ENCODE measurements at places on chromosomes 12 and 14. TPM values are rescaled to one million over a fixed set of nuclear protein-coding genes. Genes with fewer than 3 reads are reported as not detected.

The TMPRSS12 gene
- not detected for total RNA-seq

The CTSG gene
- total RNA-seq = 1.4 TPM

The KRT86 gene
- not detected for total RNA-seq

DNA sequence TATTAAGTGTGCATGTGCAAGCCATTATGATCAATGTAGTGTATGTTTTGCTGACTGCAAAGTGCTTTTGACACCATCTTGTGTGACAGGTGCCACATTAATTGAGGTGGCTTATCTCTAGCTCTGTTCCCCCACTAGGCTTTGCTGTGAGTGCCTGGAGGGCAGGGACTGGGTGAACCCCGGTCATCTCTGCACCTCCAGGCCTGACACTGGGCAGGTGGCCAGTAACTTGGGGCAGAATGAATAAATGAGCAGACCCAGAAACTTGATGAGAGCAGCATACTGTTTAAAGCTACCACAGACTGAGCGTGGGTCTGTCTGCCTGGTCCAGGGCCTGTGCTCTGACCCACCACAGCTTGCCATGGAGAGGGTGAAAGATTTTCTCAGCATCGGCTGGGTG lies 151.6 kb downstream of the CALM1 start:
- no peak for DNase-seq

GRCh38 chr12:22372277-22372837 lies 37.9 kb upstream of the ST8SIA1 start:
- DNase-seq = no peak

GRCh38 chr12:41801261-41801660 lies 343.4 kb downstream of the GXYLT1 start:
- no peak for DNase-seq

The CLEC4C gene
- not detected for total RNA-seq

GRCh38 chr12:96419576-96420276 lies 19.5 kb upstream of the CDK17 start:
- peak; percentile 26 for DNase-seq

DNA sequence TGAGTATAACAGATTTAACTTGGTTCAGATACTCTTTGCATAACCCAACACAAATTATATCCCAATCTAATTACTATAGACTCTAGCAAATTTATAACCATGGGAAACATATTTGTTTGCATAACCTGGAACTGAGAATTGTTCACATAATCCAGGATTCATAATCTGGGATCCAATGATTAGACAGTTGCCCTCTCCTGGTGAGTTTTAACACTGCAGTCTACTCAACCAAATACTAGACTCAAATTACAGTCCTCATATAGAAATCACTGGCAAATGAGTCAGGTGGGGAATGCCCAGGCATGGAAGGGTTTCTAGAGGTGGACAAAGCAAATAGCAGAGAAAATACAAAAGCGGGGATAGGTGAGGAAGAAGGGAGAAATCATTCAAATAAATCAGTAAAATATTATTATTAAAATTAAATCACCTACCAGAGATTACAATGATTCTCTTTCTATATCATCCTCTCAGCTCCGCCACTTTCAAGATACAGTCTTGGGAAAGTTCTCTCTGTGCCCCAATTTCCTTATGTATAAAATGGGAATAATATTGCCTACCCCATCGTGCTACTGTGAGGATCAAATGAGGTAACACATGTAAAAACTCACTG lies 9.4 kb downstream of the GCH1 start:
- DNase-seq = no peak

The E2F7 gene
- total RNA-seq = 0.07 TPM

GRCh38 chr12:80504389-80505163 lies 60.5 kb downstream of the PTPRQ start:
- DNase-seq = no peak

The NEMP1 gene
- total RNA-seq = 3.7 TPM

The DIO3 gene
- total RNA-seq = 0.15 TPM

- no peak for DNase-seq
Observed at GRCh38 chr14:103314496-103315277, 19.4 kb upstream of the EIF5 start.

- DNase-seq = no peak
Observed at GRCh38 chr12:51867796-51868428, 19.4 kb upstream of the FIGNL2 start.

The PTPRB gene
- total RNA-seq = 34.4 TPM

GRCh38 chr12:130644566-130644965 lies 71.5 kb downstream of the RIMBP2 start:
- DNase-seq = no peak

The SUPT16H gene
- total RNA-seq = 28.5 TPM

- DNase-seq = no peak
Observed at GRCh38 chr12:3634348-3634747, 118.6 kb downstream of the CRACR2A start.

DNA sequence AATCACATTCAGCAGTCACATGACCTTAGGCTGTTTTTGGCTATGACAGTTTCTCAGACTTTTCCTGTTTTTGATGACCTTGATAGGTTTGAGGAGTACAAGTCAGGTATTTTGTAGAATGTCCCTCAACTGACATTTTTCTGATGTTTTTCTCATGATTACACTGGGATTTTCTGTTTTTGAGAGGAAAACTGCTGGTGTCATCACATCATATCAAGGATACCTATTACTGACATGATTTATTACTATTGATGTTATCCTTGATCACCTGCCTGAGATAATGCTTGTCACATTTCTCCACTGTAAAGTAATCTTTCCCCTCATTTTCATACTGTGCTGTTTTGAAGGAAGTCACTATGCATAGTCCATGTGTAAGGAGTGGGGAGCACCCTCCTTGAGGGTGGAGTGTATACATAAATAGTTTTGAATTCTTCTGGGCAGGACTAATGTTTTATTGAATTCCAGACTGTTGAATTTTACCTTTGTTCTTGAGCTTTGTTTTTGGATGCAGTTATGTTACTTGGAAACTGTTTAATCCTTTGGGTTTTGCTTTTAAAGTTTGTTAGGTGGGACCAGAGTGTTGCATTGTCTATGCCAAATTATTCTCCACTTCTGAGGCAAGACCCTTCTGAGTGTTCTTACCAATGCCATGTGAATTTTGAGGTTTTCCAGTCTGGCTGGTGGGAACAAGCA lies 444.5 kb upstream of the FAR2 start:
- no peak for DNase-seq

GRCh38 chr12:51846271-51846691 lies 2.2 kb downstream of the FIGNL2 start:
- no peak for DNase-seq

DNA sequence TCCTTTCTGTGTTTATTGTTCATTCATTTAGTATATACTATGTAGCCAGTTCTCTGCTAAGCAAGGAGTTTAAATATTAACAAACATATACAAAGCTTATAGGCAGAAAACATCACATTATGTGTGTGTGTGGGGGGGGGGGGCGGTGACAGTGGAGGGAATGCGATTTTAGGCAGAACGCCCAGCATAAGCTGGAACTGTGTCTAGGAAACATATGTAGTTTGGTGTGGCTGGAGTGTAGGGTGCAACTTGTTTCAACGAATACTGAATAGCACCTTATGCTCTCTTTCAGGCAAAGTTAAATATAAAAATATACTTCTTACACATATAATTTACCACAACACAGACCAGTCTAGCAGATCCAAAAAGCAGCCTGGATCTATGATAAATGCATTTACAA lies 980.6 kb downstream of the SLC6A15 start:
- DNase-seq = no peak

The GPRC5D gene
- not detected for total RNA-seq

- no peak for DNase-seq
Observed at GRCh38 chr14:23129759-23130316, 10.8 kb upstream of the CEBPE start.

GRCh38 chr14:87698481-87698880 lies 294.5 kb downstream of the GALC start:
- no peak for DNase-seq

DNA sequence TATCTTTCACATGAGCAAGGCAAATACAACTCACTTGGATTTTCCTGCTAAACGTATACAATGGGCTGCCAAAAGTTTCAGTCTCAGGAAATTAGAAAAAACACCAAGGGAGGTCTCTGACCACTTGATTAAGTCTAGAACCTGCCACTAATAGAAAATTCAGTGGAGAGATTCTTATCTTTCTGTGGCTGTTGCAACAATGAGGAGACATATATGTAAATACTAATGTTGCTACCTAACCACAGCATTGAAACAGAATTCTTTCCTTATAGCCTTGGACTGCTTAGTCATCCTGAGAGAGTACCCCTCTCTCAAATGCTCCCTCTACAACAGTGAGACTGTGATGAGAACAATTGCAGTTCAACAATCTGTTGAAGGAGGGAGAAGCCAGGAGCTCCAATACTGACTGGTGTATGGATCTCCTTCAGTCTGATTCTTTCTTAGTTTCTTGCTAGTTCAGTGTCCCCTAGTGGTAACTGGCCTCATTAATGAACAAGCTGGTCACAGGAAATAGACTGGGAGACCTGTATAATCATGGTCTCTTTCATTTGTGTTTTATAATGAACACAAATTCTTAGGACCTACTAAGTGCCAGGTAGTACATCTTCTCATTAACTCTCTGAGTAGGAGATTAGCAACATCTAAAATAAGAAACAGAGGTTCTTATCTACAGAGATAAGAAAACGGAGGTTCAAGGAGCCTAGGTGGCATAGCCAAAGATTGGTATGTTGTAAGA lies 164.5 kb downstream of the SLC38A4 start:
- DNase-seq = no peak

The GLT1D1 gene
- total RNA-seq = 0.45 TPM

The CATSPERB gene
- total RNA-seq = 0.37 TPM

The PAH gene
- total RNA-seq = not detected

DNA sequence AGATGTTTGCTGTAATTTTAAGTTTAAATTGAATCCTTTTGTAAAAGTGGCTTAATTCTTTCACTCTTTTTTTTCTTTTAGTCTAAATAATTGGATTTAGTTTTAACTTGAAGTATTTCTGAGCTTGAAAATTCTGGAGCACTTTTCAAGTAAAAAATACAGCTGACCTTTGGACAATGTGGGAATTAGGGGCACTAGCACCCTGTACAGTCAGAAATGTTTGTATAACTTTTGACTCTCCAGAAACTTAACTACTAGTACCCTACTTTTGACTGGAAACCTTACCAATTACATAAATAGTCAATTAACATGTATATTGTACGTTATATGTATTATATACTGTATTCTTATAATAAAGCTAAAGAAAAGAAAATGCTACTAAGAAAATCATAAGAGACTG lies 7.8 kb downstream of the KTN1 start:
- DNase-seq = no peak

The HOXC9 gene
- total RNA-seq = not detected

GRCh38 chr12:49944046-49944445 lies 6.5 kb upstream of the AQP2 start:
- no peak for DNase-seq

GRCh38 chr14:37027188-37027824 lies 145.1 kb downstream of the SLC25A21 start:
- no peak for DNase-seq

The LALBA gene
- total RNA-seq = not detected

Data from left ventricle myocardium superior (tissue), 1 donor.